ENCODE measurements at places on chromosomes 13 and 19.

GRCh38 chr13:30373727-30374126, 48.6 kb upstream of the UBE2L5 start:
- DNase-seq = no peak

GRCh38 chr13:45851956-45852355, 403 bp upstream of the SIAH3 start:
- no peak for DNase-seq

GRCh38 chr19:873084-873483, 13.6 kb downstream of the CFD start:
- DNase-seq = peak; percentile 63

- DNase-seq = peak; percentile 52
Observed at GRCh38 chr19:11293433-11294389, 2.2 kb upstream of the TSPAN16 start.

DNA sequence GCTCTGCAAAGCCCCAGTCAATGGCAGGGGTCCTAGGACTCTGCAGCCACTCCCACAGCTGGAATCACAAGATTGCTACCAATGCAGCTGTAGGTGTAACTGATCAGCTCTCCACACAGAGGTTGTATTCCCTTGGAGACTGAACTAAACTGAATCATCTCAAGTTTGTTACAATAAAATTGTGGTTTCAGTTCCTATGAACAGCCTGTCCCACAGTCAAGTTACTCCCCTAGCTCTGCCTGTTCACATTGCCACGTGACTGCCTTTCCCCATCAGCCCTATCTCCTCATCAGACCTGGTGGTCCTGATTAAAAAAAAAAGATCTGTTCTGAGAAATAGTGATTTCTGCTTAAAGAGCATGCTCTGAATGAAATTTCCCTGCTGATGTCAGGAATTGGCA, 287.9 kb upstream of the NBEA start:
- no peak for DNase-seq

DNA sequence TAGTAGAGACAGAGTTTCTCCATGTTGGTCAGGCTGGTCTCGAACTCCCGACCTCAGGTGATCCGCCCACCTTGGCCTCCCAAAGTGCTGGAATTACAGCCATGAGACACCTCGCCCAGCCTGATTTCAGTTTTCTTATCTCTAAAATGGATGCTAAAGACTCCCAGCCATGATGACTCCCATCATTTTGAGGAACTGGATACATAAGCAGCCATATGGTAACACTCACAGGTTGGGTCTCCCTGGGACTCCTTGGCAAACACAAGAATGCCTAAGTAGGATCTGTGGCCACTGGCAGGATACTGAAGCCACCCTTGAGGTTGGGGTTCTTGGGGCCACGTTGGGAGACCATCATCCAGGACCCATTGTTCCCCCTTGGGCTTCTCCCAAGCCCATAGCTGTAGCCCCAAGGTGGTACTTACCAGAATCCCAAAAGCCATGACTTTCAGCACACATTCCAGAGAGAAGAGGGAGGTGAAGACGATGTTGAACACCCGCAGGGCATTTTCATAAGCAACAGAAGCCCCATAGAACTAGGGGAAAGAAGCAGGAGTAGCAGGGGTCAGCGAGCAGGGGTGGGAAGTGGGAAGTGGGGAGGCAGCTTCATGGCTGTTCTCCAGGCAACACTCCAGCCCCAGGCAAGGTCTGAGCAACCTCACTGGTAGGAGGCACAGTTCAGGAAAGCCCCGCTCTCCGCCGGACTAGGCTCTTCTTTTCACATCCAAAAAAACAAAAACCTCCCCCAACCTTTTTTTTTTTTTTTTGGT, 102.5 kb downstream of the IER2 start:
- no peak for DNase-seq

DNA sequence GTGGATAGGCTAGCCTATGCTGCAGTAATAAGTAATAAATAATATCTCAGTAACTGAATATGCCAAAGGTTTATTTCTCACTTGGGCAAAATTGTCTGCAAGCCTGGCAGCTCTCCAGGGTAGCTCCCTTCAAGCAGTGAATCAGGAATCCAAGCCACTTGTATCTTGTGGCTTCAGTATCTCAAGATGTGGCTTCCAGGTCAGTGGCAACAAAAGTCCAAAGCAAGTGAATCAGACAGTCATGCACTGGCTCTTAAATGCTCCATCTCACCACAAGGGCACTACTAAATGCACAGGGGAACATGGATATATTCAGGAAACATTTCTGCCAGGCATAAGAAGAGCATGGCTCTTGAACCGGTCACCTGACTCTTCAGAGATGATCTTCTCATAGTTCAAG, 126.3 kb downstream of the KCTD12 start:
- no peak for DNase-seq

GRCh38 chr13:73531014-73531413, 472.2 kb downstream of the KLF5 start:
- DNase-seq = no peak

GRCh38 chr19:10966809-10967208, 6.0 kb downstream of the SMARCA4 start:
- no peak for DNase-seq

All from stimulated activated CD8-positive, alpha-beta memory T cell treated with anti-CD3 and anti-CD28 coated beads, Interleukin-4, amount 100 ng/mL, for 1 hour (primary cell).